Body of pancreas (tissue), 4 donors: ENCODE measurements at places on chromosomes 3 and 15. TPM values are rescaled to one million over a fixed set of nuclear protein-coding genes. Genes with fewer than 3 reads are reported as not detected.

DNA sequence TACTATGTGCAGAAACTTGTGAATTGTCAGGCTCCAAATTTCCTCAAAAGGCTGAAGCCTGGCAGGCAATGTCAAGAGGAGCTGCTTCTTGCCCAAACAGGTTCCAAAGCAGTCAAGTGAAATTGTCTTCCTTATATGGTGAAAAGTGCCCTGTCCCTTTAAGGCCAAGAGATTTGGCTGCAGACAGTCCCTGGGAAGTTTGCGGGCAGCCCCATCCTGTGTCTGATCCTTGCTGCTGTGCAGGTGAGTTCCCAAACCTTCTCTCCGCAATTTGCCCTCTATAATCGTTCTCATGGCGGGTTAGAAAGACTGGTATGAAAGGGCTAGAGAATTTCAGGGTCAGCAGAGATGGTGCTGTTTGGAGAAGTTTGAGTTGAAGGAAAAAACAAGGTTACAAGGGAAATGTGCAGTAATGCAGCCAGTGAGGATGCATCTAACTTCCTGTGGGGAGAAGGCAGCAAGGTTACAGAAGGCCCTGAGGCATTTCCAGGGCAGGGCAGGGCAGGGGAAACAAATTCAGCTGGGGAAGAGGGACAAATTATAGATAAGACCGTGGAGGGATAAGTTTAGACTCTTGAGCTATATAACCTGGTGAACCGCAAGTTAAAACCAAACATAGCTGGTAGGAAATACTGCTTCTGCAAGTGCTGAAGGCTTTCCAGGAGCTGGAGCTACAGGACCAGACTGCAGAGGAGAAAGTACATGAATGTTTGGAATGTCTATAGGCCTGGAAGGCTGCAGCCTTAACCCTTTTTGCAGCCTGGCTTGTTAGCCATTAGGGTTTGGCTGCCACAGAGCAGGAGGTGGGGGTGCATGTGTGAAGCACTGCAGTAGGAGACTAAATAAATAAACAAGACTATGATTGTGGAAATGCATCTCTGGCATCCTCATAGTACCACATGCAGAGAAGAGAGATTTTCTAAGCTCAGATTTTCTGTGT, 256.2 kb upstream of the IL12A start:
- H3K36me3 ChIP-seq, result no peaks in the 10 kb centered on the region
- H3K27ac ChIP-seq, result no peak overlapping the region
- DNase-seq, result no peak
- H3K4me1 ChIP-seq, result no peaks in the 10 kb centered on the region

DNA sequence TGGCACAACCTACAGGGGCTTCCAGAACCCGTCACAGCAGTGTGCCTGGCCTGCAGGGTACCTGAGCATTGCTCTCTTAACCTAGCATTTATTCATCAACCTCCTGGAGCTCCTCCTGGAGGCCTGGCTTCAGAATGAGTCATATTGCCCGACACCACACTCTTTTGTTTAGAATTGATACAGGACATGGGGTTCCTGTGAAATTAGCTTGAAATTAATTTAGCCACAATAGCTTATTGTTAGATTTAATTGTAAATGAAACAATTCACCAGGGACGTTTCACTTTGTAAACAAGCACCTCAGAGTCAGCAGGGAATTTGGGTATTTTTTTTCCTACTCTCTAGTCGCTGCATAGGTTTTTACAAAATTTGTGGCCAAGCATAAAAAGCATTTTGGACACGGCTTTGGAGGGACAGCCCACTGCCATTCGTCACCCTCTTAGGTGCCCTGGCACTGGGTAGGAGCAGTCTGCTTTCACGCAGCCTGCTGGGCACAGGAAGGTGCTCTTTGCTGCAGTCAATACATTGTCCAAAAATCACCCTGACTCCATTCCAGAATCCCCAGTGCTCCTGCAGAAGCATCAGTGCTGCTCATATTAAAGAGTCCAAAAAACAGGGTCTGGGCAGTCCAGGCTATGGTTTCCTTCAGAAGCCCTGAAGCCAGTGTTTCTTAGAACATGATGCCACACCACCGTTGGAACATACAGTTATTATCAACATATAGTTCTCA, 60.8 kb upstream of the MEF2A start:
- no peaks in the 10 kb centered on the region for H3K27me3 ChIP-seq
- no peak overlapping the region for H3K27ac ChIP-seq
- H3K4me3 ChIP-seq, result no peak overlapping the region
- peaks cover 10% of the 10 kb centered on the region for H3K4me1 ChIP-seq
- no peak for DNase-seq
- H3K36me3 ChIP-seq, result no peaks in the 10 kb centered on the region

DNA sequence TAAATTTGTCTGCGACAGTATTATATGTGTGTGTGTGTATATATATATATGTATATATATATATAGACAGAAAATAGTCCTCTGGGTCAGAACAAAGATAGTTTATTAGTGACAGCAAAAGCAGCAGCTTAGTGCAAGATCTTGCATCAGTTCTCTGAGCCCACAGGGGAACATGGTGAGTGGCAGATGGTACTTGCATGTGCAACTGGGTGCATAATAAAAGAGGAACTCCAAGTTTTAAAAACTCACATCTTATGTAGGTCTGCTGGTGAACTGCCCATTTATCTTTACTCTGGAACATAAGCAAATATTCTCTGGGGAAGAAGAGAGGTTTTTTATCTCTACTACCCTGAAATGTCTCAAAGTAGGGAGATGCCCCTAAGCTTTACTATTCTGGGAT, 276.4 kb downstream of the POLQ start:
- H3K27me3 ChIP-seq, result no peaks in the 10 kb centered on the region
- DNase-seq, result no peak
- H3K27ac ChIP-seq, result no peak overlapping the region
- no peaks in the 10 kb centered on the region for H3K4me1 ChIP-seq
- H3K36me3 ChIP-seq, result no peaks in the 10 kb centered on the region

DNA sequence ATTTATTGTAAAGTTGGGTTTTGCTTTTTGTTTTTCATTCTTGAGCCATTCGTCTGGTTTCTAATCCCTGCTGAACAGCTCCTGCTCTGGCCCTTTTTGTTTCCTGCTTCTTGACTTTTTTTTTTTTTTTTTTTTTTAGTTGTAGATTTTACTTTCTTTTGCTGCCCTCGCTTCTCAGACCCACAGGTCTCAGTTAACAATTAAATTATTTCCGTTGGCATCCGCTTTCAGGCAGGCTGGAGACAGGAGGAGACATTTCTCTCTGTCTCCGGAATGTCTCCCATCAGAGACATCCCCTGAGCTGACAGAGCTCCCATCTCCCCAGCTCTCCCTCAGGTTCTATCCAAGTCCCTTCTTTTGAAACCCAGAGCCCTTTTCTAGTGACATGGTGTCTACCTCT, 68.6 kb downstream of the SLC6A6 start:
- no peak for DNase-seq
- no peak overlapping the region for H3K27ac ChIP-seq
- H3K4me3 ChIP-seq, result no peak overlapping the region
- H3K4me1 ChIP-seq, result peaks cover 3% of the 10 kb centered on the region

The CILP gene
- total RNA-seq, result 4.4 TPM

The PDZRN3 gene
- total RNA-seq, result 18.9 TPM

The HYAL3 gene
- 0.99 TPM for total RNA-seq
